NCI-H446 treated with DMSO at 0.1 percent for 48 hours (cell line): ENCODE measurements at places on chromosomes 5 and 9.
A peak's percentile ranks its signal among the peaks of the same experiment; 100 is the strongest.

GRCh38 chr9:133934482-133935232 is 57.5 kb downstream of the VAV2 start:
- DNase-seq = no peak

DNA sequence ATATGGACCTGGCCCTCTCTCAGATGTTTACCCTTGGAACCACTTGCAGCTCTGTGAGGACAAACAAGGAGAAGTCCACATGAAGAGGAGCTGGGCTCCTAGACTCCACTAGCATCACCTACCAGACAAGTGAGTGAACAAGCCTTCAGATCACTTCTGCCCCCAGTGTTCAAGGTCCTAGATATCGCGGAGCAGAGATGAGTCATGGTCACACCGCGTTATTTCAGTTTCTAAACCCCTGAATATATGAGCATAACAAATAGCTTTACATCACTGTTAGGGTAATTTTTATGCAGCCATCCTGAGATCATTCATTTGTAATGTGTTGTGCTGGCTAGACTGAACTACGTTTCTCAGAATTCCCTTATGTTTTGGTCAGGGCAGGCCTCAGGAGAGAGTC is 77.0 kb upstream of the DAP start:
- no peak for DNase-seq

GRCh38 chr5:124995421-124995820 is 249.0 kb upstream of the ZNF608 start:
- no peak for DNase-seq

DNA sequence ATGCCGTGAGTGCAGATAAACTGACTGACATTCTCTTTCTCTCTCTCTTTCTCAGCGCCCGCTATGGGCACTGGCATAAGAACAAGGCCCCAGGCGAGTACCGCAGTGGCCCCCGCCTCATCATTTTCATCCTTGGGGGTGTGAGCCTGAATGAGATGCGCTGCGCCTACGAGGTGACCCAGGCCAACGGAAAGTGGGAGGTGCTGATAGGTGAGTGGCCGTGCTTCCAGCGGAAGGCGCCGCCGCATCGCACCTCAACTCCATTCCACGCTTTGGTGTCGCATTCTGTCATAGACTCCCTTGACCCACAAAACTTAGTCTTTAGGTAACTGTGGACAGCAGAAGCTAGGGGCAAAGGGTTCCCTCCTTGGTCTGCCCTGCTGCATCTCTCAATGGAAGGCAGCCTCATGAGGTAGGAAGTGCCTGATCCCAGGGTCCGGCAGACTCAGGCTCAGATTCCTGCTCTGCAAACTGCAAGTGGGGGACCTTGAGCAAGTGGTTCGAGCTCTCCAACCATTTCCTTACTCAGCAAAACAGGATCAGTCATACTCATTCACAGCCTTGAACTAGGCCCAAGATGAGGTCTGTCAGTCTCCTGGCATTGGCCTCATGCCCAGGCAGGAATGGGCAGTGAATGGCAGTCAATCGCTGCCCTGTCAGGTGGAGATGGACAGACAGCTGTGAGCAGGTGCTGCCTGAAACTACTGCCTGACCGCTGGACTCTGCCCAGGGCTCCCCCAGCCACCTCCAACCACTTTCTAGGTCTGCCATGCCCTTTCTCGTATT is 24.2 kb upstream of the CFAP157 start:
- no peak for DNase-seq

DNA sequence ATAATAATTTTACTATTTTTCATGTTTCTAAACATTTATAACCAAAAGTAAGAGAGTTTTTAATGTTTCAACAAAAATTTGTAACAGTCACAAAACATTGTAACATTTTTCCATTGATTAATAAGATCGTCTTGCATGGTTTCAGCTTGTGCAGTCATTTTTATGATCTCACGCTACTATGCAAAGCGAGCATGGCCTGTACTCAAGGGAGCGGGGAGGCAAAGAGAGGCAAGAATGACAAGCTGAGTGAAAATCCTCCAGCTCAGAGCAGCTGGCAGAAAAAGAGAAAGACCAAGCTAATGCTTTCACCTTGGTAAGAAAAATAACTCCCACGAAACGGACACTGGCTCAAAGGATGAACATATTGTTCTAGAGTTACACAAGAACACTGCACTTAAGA is 90.0 kb upstream of the SV2C start:
- no peak for DNase-seq

GRCh38 chr5:134567641-134568336 is 42.3 kb downstream of the JADE2 start:
- DNase-seq = no peak

- DNase-seq = no peak
Measured at GRCh38 chr9:132590318-132591182, 8.1 kb downstream of the BARHL1 start.

- no peak for DNase-seq
Measured at GRCh38 chr9:73596321-73596720, 444.7 kb downstream of the ANXA1 start.

DNA sequence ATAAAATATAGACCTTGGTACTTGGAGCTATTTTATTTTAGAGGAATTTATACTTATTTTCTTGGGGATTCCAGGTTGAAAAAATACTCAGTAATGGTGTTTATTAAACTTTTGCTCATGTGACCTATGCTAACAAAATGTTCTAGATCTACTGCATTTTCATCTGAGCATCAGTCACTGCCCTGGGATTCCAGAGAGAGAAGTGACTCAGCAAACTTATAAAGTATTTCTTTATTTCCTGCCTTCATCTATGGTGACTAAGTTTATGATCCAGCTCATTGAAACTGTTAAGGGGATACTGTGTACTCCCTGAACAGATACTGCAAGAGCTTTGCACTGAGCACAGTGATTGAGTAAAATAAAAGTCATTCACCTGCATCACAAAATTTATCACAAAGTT is 298.5 kb upstream of the CDH18 start:
- no peak for DNase-seq

GRCh38 chr5:156893517-156893916 is 43.4 kb downstream of the PPP1R2B start:
- DNase-seq = no peak

- DNase-seq = no peak
Measured at GRCh38 chr5:156240414-156240813, 86.5 kb upstream of the SGCD start.

GRCh38 chr5:39933061-39933460 is 508.3 kb upstream of the DAB2 start:
- DNase-seq = no peak

GRCh38 chr5:164235300-164235891 is 730.0 kb downstream of the MAT2B start:
- no peak for DNase-seq

DNA sequence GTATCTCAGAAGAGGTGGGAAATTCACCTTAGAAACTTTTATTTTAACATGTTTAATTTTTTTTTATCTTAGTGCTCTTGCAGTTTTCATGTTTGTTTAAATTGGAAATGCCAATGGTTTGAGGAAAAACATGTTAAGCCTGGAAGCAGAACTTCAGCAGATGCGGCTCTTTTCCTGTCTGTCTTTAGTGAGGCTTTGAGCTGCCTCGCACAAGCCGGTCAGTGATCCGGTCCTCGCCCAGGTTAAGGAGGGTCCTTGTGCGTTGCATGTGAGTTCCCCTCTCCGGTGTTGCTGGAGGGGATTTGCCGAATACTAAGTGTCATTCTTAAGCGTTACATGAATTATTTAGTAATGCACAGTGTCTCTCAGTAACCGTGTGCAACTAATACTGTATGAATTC is 9.4 kb upstream of the PLEKHG4B start:
- no peak for DNase-seq

DNA sequence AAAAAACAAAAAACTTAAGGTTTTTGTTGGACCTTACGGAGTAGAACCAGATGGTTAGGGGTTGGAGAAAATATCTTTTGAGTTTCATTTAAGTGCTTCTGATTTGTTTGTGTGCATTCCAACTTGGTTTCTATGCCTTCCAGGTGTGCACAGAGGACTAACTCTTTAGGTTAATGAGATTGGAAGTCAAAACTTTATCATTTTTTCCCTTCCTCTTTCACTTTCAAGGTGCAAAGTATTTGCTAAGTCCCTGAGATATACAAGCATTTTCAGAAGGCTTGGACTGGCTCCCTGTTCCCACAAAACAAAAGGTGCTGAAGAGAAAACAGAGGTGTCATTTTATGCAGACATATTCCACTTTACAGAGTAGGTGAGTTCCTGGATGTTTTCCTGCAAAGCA is 30.3 kb upstream of the CER1 start:
- DNase-seq = no peak

DNA sequence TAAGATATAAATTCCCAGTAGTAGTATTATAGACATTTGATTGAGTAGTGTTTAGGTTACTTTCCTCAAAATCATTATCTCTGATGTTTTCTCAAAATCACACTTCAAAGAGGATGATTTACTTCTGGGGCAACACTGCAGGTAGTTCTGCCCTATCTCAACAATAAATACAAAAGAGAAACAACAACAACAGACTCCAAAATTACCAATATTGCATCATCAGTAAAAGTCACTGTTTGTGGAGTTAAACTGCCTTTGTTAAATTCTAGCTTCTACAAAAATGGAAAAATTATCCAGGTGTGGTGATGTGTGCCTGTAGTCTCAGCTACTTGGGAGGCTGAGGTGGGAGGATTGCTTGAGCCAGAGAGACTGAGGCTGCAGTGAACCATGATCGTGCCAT is 637.6 kb upstream of the ZNF608 start:
- no peak for DNase-seq

DNA sequence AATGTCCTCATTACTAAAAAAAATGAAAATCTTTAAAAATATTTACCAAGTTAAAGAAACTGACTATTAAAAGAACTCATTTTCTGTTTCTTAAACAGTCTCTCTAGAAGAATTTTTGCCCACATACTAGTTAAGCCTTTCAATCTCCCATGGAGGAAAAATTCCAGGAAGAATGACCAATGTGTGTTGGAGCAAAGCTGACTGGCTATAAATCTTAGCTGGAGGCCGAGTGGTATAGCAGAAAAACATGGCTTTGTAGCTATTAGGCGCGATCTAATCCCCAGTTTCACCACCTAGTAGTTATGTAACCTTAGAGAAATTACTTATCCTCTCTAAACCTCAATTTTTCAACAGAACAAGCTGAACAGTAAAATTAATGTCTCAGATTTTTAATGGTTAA is 135.5 kb upstream of the PRLR start:
- no peak for DNase-seq

DNA sequence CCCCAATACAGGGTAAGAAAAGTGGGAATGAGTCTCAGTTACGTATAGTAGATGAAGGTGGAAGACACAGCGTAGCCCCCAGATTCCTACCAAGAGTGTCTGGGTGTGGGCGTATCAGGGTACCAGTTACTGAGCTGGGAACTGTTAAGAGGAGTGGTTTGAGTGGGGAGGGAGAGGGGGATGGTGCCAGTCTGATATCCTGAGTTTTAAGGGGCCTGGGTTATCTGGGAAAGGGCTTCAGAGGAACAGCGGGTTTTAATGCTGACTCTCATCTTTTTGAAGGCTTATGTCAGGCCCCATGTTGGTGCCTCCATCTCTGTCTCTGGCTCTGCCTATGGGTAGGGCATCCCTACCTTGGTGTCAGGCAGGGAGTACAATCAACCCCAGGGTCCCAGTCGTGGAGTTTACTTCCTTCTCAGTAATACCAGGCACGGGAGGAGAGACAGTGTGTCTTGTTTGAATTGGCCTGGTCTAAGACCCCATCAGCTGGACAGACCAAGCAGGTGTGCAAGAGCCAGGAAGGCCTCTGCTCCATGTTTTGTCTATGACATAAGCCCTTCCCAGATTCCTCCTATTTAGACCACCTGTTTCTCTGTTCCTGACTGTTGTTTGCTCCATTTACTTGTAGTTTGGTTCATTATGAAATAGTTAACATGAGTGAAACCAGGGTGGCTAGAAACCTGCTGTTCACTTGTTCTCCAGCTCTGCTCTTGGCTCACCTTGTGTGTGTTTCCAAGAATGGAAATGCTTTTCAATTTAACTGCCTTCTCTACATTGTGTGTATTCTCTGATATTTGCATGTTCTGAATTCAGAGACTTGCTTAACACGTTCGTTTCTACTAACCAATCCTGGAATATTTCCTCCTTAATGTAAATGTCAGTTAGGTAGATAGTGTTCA is 125.6 kb downstream of the DAB2IP start:
- DNase-seq = no peak

GRCh38 chr5:170104299-170104698 is 1.4 kb upstream of the FOXI1 start:
- DNase-seq = no peak

DNA sequence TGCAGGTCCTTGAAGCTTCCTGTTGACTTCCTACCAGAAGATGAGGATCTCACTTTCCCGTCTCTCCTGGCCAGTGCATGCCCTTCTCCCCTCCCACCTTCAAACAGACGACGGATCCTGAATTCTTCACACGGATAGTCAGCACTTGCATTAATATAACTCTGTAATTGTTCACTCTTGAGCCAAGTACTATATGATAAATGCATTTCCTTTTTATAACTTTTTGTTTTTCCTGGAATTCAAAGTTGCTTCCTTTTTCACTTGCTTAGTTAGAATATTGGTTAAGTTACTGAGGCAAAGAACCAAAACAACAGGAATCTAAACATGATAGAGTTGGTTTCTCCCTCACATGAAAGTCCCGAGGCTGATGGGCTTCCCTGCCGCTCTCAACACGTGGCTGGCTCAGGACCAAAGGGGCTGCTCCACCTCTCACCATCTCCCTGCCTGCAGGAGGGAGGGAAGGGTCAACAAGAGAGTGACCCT is 20.2 kb upstream of the EGFL7 start:
- DNase-seq = no peak

DNA sequence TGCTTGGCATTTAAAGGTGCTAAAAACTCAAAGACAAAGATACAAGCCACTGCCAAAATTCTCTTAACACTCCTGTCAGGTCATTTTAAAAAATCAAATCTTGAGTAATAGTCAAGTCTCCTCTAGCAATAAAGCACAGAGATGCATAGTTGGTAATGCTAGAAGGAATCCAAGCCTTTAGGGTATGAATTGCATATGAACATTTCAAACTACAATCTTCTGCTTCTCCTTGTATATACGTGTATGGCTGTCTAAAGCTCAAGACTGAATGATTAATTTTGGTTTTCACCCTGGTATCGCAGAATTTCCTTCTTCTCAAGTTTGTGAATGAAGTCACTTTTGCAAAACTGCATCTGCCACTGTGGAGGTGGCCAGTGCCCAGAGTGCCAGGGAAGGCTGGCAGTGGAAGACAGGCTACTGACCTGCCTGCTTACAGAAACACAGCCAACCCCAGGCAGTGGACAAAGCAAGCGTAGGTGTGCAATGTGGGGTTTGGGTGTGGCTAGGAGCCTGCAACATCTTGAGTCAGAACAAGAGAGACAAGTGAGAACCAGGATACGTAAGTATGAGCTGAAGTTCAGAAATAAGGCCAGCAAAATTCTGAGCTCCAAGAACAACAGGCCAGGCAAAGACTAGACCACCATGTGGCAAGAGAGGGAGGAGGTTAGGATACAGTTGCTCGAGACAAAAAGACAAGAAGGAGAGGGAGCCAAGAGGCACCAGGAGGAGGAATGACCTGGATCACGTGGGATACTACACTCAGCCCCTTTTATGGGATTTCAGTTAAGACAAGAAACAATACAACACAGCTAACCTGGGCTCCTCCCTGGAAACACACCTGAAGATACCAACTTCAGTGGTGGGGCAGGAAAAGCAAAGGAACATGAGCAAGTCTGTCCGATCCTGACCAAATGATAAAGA is 22.6 kb downstream of the MYO10 start:
- peak; percentile 32 for DNase-seq

GRCh38 chr5:54829102-54829501 is 156.3 kb downstream of the ESM1 start:
- no peak for DNase-seq
